ENCODE measurements at places on chromosomes 16 and 17.
A peak's percentile ranks its signal among the peaks of the same experiment; 100 is the strongest.

DNA sequence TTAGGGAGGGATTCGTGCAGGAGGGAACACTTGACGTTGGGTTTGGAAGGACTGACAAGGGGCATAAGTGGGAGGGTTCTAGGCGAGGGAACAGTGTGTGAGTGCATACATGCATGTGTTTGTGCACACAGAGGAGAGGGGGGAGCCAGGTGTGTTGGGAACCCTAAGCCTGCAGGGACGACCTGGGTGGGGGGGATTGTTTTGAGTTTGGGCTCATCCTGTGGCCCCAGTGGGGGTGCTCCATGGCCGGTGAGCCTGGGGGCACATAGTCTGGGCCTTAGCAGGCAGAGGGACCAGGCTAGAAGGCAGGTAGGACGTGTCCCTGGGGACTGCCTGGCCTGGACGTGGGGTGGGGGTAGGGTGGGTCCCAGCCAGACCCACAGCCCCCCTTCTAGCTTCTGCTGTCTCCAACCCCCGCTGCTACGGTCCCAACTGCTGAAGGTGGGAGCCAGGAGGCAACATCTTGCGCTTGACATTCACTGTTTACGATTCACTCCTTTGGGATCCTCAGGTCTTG lies 11.9 kb upstream of the RASD1 start:
- no peak for DNase-seq

DNA sequence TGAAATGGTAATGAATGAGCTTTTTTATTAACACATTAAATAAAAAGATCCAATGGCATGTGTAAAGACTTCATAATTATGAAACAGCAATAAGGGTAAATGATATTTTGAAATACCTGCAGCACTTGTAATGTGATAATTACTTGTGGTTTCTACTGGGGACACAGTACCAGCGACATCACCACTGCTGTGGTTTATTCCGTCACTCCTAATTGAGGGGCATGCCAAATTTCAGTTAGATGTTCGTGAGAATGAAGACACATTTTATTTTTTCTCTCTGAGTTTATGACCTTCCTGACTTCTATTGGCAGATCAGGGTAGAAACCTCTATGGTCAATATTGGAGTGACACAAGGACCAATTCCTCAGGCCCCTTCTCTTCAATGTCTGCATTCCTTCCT lies 131.9 kb upstream of the XYLT1 start:
- DNase-seq, result no peak

DNA sequence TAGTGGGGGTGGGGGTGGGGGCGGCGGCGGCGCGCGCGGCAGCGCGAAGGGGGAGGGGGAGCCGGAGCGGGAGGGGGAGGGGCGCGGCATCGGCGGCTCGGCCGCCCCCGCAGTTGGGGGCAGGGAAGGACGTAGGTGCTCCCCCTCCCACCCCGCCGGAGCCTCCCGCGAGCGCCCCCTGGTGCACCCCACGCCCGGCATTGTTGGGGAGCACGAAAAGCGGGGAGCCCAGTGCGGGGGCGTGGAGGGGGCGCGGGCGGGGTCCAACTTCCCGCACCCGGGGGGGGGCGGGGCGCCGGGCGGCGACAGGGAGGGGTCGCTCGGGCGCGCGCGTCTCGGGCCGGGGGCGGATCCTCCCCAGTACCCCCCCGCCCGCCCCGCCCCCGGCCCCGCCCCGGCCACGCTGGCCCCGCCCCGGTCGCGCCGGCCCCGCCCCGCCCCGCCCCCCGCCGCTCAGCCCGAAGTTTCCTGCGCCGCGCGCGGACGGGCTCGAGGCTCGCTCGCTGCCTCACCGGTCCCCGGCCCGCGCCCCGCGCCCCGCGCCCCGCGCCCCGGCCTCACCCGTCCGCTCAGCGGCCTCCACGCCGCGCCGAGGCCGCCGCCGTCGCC lies at the start of gene CACNA1H:
CACNA1H (plus strand) TSS at position 456 of the 609 bp plus-strand sequence. CDS start 632 bp downstream, outside the sequence.
- DNase-seq, result peak; percentile 82

DNA sequence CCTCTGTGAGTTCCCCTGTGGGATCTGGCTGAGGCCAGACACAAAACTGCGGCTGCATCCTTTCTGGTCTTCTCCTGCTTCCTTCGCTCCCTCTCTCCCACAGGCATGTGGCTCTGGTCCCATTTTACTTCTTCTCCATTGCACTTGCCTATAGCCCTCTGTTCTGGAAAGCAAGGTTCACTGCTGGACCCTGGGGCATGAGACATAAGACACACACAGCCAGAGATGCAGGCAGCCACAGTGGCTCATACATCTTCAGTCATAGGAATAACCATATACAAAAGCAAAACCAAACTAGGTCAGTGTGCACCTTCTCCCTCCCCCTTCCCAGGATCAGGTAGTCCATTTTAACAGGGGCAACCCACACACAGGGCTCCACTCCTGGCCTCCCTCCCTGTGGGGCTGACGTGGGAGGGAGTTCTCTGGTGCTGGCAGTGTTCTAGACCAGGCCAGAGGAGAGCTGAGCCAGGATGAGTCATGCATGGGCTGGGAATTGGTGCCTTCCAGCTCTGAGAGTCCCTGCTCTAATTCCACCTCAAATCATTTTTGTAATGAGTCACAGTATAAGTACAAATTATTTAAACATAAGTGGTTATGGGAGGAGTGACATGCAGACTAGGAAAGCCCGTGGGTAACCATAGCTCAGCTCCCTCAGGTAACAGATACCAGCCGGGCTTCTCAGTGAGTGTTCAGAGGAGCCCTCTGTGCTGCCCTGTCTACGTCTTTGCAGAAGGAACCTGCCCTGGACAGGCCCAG lies 58.0 kb downstream of the ASIC2 start:
- DNase-seq, result no peak

DNA sequence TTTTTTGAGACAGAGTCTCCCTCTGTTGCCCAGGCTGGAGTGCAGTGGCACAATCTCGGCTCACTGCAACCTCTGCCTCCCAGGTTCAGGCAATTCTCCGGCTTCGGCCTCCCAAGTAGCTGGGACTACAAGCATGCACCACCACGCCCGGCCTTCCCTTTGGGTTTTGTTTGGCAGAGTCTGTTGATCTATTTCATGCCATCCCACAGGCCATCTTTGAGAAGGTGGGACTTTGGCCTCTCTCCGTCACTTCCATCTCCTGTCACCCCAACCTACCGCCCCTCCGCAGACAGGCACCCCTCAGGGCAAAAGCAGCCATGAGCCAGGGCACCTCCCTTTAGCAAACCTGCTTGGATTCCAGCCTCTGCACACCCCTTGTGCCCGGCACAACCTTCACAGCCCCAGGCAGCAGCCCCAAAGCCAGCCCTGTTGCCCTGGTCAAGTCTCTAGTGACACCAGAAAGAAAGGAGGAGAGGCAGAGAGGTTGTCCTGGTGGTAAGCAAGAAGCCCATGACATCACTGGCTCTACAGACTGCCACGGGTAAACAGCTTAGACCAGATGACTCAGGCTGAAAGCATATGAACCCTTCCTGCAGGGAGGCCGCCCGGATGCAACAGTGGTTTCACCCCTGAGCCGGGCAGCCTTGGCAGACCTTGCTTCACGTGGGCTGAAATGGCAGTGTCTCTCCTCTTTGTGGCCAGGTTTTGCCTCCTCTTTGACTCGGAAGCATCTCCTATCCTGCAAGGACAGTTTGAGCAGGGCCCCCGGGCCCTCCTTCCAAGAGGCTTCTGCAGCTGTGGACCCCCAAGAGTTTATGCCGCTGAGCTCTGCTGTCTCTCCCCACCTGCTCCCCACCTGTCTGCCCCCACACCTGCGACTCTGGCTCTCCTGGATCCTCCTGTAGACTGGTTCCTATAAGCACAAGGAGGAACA lies 8.1 kb upstream of the TIMP2 start:
- peak; percentile 73 for DNase-seq

GRCh38 chr17:47952171-47953021 lies 5.3 kb downstream of the PRR15L start:
- no peak for DNase-seq
